ENCODE measurements at places on chromosomes 7 and 10.

GRCh38 chr10:34223658-34224057, 591.4 kb downstream of the PARD3 start:
- no peak for DNase-seq

GRCh38 chr7:84997626-84998025, 189.2 kb downstream of the SEMA3D start:
- no peak for DNase-seq

DNA sequence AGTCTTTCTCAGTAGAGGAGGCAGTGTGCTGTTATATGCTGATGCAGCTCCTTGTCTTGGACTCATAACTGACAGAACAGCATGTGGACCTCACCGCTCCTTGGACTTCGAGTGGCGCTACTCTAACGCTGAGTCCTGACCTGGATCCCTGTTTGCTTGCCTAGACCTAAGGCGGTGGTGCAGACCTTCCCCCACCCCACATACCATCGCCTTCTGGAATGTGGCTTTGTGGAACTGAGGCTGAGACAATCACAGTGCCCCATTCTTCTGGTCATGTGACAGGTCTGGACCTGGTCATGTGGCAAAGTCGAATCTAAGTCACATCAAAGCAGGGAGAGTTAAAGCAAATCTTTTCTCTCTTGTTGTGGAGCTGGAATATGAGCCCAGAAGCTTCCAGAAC, 190.7 kb upstream of the MKI67 start:
- DNase-seq: no peak

- DNase-seq: no peak
Observed at GRCh38 chr7:46558482-46559193, 637.6 kb upstream of the IGFBP3 start.

- DNase-seq: no peak
Observed at GRCh38 chr7:92155108-92155739, 20.9 kb upstream of the CYP51A1 start.

- no peak for DNase-seq
Observed at GRCh38 chr7:420142-421093, 99.2 kb downstream of the PDGFA start.

DNA sequence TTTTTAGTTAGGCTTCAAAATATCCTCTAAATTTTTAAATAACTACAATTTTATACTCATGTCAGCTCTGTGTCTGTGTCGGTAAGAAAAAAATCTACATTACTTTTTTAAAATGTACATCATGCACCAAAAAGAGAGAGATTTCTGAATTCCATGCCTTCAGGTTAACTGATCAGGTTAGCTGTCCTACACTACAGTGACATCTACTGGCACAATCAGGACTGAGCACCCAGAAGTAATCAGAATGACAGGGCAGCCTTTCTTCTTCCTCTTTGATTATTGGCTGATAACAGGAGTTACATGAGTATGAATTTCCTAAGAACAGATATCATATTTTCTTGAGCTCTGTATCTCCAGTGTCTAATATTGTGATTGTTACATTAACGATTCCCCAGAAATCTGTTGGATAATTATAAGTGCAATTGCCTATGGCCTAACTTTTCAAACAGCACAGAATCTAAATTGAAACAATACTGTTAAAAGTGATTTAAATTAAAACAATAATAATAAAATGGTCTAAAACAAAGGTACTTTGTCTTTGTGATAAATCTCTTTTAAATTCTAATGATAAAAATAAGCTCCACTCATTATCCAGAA, 41.8 kb upstream of the HYCC1 start:
- DNase-seq: peak; percentile 67

DNA sequence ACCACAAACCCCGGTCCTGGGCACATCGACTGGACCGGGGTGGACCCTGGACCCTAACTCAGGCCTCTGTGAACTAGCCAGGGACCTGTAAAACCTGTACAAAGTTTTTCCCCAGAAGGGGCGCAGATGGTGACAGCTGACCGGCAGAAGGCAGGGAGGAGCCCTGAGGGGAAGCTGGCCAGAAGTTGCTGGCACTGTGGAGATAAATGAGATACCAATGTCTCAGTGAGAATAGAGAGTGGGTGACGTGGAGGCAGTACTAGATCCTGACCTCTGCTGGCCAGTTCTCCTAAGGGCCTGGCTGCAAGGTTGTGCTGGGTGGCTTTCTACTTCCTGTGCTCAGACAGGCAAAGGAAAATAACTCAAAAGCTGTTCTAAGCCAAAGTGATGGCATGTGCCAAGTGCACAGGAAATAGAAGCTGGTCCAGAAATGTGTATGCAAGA, 10.6 kb upstream of the TSPAN14 start:
- no peak for DNase-seq

- DNase-seq: no peak
Observed at GRCh38 chr7:123023126-123023525, 27.6 kb upstream of the TAS2R16 start.

- DNase-seq: no peak
Observed at GRCh38 chr10:18582803-18583202, 68.6 kb downstream of the NSUN6 start.

- no peak for DNase-seq
Observed at GRCh38 chr10:80697926-80698325, 160.2 kb downstream of the SH2D4B start.

DNA sequence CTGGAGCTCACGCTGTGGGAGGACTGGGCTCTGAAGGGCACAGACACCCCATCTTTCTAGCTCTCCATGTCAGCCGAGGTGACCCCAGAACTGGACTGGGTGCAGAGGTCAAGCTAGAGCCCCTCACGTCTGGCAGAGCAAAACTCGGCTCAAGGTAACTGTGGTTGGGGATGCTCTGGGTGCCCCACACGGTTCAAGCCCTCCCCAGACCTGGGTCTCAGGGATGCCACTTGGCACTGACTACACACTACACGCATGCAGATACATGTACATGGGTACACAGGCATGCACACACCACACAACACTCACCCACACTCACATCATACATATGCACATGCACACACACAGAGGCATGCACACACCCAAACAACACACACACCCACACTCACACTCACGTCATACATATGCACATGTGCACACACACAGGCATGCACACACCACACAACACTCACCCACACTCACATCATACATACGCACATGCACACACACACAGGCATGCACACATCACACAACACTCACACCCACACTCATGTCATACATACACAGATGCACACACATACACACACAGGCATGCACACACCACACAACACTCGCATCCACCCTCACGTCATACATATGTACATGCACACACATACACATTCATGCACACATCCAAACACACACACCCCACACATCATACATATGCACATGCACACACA, 219.3 kb downstream of the DNAJB6 start:
- DNase-seq: no peak

- DNase-seq: no peak
Observed at GRCh38 chr7:26348234-26348851, 56.7 kb downstream of the SNX10 start.

GRCh38 chr7:74324531-74325209, 35.5 kb downstream of the CLIP2 start:
- no peak for DNase-seq

- DNase-seq: no peak
Observed at GRCh38 chr7:151381098-151381347, 28.8 kb downstream of the WDR86 start.

GRCh38 chr7:117975476-117975875, 102.2 kb upstream of the CTTNBP2 start:
- no peak for DNase-seq

DNA sequence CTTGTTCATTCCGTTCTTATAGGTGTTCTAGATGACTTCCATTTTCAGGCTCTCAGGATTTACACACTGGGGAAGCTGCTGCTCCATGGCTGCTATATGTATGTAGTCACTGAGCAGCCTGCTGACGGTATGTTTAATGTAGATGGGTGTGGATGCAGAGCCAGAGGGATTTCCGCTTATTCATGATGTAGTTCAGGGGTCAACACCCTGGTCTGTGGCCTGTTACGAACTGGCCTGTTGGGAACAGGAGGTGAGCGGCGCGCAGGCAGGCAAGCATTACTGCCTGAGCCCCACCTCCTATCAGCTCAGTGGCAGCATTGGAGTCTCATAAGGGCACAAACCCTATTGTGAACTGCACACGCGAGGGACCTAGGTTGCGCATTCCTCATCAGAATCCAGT, 33.9 kb downstream of the DNAJB6 start:
- DNase-seq: no peak

DNA sequence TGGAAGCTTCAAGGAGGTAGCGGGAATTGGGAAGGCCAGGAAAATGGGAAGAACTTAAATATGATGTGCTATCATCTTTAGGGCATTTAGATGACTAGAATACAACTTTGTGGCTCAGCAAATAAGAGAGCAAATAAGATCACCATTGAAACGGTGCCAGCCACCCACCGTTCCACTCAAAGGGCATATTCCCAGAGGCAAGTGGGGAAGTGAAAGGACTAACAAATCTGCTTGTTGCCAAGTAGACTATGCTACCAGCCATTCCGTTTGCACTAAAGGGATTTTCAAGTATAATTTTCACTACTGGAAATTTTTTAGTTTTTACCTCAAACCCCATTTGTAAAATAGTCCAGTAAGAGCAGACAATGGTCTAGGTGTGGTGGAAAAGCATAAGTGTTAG, 4.0 kb upstream of the PPP1R3C start:
- DNase-seq: no peak
